ENCODE measurements at places on chromosomes 12 and 14.

DNA sequence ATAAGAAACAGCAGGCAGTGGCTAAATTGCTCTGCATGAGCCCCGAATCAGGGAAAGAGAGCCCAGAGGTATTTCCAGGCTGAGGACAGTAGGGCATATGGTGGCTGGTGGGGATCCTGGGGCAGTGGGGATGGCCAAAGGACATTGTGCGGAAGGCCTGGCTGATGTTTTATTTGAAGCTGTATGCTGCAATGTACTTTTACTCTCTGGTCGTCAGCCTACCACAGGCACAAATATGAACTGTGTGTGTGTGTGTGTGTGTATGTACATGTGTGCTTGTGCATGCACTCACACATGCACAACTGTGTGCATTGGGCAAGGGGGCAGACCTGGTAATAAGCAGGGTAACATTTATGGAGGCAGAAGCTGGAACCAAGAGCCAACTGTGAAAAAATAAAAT, 74.7 kb upstream of the GZMB start:
- DNase-seq = no peak

DNA sequence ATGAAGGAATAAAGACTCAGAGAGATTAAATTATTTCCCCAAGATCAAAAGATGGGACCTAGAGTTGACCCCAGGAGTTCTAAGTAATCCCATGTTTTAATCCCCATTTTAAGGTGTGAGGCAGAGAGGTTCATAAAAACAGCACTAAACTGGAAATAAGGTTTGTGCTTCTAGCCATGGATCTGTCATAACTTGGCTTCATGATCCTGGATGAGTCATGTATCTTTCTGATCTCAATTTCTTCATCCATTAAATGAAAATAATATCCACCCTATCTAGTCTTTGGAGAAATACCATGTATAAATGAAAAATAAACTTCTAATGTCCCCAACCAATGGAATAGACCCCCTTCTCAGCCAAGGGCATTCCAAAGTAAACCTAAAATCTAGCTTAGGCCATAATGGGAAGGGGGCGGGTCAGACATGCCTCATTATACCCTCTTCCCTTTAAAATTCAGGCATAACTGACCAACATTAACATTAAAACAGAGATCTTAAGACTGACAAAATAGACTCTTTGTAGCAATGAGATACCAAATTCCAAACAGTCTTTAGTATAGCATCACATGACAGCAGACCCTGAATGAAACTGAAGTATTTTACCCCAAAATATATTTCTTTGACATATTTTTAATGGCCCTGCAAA, 47.8 kb downstream of the SLC41A2 start:
- no peak for DNase-seq

- no peak for DNase-seq
Measured at GRCh38 chr12:103841690-103842584, 903 bp upstream of the NT5DC3 start.

DNA sequence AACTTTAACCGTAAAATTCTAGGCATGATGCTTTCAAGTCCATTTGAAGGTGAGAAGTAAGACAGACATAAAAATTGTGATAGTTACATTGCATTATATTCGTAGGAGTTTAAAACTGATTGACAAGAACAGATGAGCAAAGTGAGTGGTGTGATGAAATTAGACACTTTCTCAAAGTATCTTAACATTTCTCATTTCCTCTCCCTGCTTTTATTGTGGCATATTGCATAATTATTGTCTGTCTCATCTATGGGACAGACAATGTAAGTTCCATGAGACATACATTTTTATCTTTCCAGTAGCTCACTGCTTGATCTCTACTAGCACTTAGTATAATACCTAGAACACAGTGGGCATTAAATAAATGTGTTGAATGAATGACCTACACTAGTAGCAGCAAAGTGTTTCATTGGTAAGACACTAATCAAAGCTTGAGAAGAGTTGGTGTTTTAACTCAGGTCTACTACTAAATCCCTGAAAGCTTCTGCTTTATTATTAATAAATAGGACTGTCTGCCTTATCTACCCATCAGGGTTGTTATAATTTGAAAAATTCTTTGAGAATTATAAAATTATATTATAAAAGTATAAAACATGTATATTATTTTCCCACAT, 19.0 kb downstream of the A2M start:
- DNase-seq = no peak

DNA sequence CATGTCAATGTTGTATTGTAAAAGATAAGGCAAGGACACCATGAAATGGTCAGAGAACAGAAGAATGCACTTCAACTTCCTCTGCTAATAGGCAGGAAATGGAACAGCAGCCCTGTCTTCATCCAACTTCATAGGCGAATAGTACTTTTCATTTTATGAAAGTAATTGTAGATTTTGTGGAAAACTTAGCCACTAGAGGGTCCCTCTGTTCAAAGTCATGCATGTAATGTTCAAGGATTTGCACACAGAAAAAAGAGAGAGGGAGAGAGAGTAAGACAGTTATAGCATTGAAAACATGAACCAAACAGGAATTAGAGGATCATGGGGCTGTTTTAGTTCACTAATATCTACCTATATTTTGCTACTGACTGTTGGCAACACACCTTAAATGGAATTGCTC, 172.2 kb downstream of the FLRT2 start:
- DNase-seq = no peak

DNA sequence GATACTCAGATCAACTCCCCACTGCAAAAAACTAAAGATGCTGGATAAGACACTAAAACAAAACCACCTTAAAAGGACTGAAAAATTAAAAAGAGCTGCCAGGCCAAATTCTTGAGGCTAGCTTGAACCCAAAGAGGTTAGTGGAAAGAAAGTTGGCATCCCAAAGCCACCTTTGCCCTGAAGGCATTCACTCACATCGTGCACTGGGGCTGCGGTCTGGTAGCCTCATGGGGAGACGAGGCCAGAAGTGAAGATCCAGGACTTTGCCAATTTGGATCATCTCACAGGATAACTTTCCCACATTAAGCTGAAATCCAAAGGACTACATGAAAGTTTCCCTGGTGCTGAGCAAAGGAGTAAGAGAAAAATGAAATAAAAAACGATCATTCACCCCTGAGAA, 63.9 kb downstream of the EFCAB11 start:
- DNase-seq = no peak

- no peak for DNase-seq
Measured at GRCh38 chr14:36430662-36431084, 89.4 kb downstream of the NKX2-1 start.

DNA sequence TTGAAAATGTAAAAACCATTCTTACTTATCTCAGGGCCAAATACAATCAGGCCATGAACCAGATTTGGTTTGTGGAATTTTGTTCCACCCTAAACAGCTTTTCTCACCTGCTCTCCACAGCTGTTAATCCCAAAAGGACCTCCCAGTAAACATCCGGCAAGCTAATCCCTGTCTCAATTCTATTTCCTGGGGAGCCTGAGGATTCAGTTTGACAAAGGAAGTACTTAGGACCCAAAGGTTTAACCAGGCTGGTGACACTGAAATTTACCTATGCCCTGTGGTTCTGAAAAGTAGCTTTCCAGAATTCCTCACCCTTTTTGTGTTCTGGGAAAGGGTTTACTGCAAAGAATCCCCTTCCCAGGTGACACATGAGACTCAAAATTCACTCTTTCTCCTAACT, 15.0 kb downstream of the CAPZA3 start:
- no peak for DNase-seq
